HS-5 (cell line): ENCODE measurements at places on chromosomes 3 and 15.
A peak's percentile ranks its signal among the peaks of the same experiment; 100 is the strongest.

DNA sequence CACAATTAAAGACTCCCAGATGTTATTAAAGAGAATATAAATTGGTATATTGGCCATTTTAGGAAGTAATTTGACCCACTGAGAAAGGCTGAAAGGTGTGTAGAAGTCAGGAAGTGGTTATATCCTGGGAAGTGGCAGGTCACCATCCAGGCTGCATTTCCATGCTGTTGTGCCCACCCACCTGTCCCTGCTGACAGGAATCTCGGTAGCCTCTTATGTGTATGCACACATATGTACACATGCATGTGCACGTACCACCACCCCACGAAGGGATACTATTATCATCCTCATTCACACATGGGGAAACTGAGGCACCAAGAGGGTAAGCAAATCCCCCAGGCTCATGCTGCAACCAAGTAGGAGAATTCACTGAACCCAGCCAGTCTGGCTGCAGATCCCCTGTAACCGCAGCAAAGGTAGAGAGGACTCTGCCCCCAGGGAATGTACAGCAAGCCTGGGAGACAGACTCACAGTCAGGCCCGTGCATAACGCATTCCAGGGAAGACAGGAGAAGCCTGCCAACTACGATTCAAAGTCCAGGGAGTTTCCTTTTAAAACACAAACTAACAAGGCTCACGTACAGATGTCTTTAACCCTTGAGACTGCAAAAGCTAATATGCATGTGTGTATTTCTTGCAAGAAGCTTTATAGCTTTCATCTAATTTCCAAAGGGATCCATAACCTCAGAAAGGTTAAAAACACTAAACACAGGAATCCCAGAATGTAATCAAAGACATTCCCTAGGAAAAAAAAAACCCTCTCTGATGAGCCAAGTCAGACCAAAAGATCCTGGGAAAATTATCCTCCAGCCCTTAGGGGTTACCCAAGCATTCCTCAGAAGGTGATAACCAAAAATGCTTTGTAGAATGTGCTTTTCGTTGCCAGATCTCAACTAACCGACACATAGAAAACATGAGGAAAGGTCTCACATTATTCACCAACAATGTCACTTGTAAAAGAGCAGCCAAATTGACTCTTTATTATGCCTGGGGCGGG is 129.6 kb downstream of the ADAMTS17 start:
- no peak for DNase-seq

DNA sequence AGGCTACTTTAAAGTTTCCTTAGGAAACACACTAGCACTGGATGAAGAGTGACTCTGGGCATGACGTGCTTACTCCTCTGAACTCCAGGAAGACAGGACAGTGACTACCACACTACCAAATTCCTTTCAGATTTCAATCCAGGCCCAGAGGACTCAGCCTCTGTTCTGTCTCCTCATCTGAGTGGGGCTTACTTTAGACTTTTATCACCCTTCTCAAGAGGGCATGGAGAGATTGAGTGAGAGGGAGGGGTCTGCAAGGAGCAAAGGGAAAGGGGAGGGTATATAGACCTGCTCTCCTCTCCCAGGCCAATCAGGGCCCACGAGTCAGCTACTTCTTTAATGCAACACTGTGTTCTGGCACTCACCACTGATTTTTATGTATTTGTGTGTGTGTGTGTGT is 29.4 kb upstream of the RSL24D1 start:
- DNase-seq = no peak

DNA sequence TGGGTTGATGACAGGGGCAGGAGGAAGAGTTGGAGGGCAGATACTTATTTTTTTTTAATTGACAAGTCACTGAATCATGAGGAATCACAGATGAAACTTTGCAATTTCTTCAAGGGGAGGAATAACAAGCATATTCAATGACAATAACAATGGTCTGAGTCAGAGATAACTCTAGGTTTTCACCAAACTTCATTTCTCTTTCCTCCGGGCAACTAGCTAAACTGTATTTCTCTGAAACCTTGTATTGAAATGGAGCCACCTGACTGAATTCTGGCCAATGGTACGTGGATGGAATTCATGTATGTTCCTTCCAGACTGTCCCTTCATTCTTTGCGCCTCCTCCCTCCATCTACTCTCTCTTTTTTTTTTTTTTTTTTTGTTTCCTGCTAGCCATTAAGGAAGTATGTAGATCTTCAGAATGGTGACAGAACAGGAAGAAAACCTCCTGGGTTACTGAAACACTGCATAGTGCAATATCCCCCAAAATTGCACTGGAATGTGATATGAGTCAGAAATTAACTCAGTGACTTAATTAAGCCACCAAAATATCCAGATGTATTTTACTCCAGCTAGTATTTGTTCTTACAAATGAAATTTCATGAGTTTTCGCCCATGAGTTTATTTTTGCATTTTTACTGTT is 495.4 kb downstream of the OTOL1 start:
- no peak for DNase-seq

GRCh38 chr3:171490901-171491300 is 30.7 kb upstream of the TNIK start:
- no peak for DNase-seq

DNA sequence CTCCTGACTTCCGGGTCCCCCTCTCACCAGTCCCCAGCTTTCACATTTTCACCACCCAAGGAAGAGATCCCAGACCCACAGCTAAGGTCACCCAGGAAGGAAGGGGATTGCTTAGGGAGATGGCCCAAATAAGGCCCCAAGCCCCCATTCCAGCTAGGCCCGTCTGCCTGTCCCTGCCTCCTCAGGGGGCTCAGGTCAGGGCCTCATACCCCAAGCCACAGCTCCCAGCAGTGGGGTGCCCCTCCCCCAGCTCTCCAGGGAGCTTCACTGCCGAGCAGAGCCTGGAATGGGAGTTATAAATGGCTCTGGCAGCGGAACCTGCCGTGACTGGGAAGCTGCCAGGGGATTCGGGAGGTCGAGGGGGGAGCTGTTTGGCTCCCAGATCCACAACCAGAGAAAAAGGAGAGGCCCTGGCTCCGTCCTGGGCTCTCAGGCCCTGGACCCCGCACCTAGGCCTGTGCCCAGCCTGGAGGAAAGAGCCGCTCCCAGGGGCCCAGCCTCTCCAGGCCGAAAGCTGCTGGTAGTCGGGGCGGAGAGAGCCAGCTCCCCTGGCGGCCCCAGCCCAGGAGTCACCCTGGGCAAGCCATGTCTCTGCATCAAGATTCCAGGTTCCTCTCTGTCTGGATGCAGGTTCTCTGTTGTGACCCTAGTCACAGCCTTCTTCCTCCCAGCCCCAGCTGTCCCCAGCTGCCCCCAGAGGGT is 550 bp downstream of the CCDC9B start:
- no peak for DNase-seq

DNA sequence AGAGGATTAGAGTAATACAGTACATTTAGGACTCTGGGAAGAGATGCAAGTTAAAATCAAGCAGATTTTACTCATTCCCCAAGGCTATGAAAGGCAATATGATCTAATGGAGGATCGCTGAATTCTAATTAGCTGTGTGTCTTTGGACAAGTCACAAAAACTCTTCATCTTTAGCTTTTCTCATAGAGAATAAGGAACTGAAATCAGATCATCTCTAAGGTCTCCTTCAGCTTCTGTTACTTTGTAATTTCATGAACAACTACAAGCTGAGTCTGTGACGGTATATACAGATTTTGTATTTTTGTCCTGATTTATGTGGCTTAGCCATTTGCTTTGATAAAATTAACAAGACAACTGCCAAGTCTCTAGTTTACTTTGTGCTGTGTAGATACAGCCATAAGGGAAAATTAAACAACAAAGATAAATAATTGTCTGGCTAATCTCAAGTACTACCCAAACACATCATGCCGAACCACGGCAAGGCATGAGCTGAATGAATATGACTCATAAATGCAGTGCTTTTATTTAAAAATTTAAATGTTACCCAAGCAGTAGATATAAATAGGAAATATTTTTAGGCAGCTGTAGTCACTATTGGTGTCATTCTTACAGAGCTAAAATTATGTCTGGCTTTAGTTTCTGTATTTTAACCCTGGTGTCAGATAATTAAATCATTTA is 81.5 kb downstream of the GAP43 start:
- no peak for DNase-seq

DNA sequence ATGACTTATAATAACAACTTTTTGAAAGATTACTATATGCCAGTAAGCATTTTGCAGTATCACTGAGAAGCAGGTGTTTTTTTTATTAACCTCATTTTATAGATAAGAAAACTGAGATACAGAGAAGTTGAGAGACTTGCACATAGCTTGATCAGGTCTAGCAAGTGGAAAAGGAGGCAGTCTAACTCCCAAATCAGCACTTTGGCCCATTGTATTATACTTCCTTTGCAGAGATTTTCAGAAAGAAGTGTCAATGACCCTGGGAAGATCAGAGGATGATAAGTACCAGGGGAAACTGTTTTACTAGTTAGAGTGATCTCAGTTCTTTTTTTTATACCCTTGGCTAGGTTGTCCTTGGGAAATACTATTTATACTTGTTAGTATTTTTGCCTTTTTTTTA is 358.7 kb downstream of the SQOR start:
- no peak for DNase-seq

DNA sequence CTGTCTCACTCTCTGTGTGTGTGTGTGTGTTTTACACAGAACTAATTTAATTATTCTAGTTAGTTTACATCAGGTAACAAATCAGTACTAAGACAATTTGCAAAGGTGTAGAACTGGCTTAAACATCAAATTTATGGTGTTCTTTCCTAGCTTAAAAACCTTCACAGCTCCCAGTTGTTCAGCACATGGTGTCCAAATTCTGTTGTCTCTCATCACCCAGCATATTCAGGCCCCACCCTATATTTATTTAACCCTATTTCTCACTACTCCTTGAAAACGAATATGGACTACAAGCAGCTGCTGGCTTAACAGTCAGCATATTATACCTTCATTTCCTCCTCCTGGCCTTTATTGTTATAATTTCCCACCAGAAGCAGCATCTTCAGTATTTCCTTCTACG is 1.2 kb downstream of the IL20RB start:
- no peak for DNase-seq

DNA sequence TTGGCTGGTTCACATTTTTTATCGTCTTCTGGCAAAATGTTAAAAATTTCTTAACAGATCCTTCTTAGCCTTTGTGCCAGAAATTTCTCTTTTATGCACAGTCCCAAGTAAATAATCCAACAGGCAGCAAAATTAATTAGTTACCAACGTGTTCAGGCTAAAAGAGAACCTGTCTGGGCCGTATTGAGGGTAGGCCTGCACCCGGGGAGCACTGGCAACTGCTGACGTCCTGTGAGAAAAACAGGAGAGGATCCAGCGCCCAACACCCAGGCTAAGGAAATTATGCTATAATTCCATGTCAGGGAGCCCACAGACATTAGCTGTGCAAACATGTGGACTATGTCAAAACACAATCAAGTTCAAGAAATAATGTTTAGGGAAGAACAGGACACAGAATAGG is 30.7 kb upstream of the CSTA start:
- DNase-seq = no peak

GRCh38 chr15:70093070-70093469 is 4.6 kb downstream of the TLE3 start:
- DNase-seq = no peak

GRCh38 chr15:84773716-84774115 is 25.3 kb downstream of the ZNF592 start:
- DNase-seq = no peak

GRCh38 chr15:97014001-97014400 is 683.5 kb downstream of the NR2F2 start:
- no peak for DNase-seq

DNA sequence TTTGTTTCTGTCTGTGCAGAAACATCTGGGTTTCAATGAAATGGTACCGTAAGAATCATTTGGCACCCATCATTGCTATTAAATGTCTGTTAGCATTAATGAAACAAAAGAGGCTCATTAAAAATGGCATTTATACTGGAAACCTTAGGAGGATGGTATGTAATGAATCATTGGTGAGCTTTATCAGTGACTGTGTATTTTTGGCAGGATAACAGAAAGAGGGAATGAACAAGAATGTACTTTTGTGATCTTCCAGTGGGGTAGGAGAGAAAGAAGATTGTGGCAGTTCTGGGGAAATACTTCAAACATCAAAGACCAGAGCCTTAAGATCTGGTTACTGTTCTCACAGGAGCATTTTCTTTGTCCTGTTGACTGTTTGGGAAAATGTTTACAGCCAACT is 4.7 kb upstream of the DCBLD2 start:
- DNase-seq = peak; percentile 73

DNA sequence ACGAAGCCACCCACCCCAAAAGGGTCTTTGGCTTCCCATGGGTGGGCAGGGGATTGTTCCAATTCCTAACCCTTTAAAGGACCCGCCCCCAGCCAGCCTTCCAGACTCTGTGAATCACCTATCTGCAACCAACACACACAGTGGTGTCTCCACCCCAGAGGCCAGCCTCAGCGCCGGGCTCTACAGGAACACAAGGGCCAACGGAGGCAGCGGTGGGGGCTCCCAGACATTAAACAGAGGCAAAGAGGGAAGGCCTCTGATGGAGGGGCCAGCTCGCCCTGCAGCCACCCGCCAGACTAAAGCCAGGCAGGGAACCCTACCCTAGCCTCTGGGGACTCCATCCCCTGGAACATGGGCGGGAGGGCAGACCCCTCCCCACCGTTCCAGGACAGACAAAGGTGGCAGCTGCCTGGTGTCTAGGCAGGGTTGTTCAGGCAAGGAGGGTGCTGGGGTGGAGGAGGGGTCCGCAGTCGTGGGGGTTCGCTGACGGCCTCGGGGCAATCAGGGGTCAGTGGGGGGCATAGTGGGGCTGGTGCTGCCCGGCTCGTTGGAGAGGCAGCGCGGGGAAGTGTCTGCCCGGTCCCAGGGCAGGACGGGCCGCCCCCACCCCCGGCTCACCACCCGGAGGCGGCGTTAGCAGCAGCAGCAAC is 448 bp downstream of the SHISA5 start:
- no peak for DNase-seq

DNA sequence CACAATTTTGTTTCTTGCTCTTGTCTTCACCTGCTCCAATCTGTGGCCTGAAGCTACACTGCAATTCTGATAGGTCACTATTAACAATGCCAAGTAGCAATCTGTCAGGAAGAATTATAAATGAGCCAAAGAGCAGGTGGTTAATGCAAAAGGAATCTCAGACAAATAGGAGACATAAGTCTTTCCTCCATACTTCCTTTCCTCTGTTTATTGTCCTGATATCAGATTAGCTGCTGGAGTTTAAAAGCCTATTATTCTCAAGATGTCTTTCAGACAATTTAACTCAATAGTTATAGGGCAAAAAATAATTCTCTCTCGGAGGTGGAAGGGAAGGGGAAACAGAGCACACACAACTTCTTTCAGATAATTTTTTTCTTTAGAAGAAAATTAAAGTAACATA is 491.6 kb downstream of the MFSD1 start:
- DNase-seq = no peak

DNA sequence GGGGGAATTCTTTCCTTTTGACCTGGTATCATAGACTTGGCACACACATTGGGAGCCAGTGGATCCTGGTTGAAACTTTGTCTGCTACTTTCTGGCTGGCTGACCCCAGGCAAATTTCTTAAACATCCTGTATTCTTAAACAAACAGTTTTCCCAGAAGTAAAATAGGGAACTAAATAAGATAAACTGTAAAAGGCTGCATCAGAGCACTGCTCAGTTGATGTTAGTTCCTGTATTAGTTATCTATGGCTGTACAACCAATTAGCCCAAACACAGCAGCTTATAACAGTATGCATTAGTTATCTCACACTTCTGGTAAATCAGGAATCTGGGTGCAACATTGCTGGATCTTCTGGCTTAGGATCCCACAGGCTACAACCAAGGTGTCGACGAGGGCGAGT is 73.1 kb upstream of the SLCO3A1 start:
- no peak for DNase-seq
